ENCODE measurements at places on chromosomes 7 and 10.

DNA sequence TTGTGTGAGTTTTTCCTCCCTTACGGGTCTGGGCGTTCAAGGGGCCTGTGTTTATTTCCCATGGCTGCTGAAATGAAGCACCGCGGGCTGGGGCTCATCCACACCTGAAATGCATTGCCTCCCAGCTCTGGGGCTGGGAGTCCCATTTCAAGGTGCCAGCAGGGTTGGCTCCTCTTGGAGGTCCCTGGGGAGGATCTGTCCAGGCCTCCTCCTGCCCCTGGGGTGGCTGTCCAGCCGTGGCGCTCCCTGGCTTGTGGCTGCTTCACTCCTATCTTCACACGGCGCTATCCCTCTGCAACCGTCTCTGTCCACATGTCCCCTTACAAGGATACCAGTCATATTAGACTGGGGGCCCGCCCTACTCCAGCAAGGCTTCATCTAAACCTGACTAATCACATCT, 41.1 kb upstream of the CNPY1 start:
- no peak for DNase-seq

DNA sequence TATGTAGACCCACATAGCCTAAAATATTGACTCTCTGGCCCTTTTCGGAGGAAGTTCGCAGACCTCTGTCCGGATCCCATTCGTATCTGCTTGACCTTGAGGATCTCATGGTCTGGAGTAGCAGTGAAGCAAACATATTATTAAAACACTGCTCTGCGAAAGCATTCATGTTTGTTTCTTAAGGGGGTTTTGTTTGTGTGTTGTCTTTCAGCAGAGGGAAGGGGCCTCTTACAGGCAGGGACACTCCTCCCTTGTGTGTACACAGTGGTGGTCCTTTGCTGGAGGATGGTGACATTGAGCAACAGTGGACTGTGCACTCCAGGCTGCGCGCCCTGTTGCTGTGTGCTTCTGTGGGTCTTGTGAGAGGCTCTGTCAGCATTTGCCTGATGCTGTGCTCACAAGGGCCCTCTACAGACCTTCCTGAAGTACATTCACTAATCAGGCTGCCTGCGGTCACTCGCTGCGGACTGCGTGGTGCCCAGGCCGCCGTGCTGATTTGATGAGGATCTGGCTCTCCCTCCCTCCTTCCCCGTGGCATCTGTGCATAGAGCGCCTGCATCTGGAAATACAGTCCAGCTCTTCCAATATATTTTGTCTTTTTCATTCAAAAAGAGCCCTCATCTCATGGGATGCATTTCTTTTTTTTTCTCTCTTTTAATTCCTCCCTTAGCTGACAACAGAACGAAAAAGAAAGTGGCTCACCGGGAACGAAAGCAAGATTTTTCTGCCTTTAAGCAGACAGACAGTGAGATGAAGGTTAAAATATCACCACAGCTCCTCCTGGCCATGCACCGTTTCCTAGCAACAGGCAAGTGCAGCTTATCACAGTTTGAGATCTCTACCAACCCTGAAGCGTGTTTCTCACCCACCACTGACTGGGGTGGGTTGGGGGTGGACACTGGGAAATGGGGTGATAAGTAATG, 135.8 kb downstream of the CNNM2 start:
- DNase-seq, result peak; percentile 64

DNA sequence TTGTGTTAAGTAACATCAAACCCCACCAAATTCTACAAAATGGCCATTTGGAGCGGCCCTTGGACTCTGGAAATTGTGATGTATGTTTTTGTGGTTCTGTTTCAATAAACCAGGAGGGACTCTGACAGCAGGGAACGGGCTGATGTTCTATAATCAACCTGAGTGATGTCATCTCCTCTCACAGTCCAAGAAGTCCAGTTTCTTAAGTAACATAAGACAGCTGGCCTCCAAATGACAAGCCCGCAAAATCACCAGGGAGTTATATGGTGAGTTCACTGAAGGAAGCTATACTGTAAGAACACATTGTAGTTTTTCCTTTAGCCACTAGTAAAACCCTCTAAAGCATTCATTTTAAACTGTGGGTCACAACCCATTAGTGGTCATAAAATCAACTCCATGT, 34.0 kb downstream of the GOT1 start:
- DNase-seq, result no peak

DNA sequence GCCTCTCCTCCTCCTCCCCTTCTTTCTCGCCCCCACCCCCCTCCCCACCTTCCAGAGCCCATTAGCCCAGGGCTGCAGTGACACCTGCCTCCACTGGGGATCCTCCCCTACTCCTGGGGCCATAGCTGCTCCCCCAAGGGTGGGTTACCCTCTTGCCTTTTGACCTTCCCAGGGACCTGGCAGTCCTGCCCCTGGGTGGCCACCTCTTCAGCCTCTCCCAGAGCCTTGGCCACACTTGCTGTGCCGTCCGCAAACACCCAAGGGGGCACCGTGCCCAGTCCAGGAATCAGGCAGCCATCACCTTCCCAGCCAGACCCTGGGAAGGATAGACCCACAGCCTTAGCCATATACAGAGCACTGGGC, 19.8 kb upstream of the CLDN4 start:
- no peak for DNase-seq

DNA sequence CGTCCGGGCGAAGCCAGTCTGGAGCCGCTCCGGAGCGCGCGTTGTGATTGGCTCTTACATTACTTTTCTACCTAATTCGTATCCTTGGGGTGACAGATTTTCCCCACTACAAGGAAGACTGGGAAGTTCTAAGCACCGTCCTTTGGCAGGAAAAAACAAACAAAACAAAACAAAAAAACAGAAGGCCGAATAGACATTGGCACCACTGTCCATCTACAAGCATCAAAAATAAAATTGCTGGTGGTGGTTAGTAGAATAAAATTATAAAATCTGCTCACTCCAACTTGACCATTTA, 651 bp upstream of the SKAP2 start:
- DNase-seq, result no peak

DNA sequence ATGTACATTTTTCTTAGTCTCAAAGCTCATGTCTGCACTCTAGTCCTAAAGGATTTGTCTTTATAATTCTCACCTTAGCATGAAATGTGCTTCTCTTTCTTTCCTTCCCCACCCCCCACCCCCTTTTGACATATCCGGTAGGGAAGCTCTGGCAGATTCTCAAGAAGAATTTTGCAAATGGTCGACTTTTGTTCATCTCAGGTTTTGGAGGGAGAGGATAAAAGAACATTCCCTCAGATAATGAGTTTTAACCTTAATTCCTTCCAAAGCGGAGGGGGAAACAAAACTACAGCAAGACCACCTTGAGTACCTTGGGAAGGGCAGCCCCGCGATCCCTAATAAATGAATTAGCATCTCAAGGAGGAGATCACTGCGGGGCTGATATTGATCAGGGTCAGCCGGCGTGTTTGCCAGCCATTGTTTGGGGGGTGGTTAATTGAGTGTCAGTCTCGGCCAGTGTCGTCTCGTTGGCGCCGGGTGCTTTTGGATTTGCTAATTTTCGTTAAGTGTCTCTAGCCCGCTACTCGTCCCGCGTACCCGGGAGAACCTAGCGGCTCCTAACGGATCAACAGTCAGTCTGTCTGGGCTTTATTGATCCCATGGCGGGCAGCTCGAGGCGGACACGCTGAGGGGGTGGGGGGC, 874 bp upstream of the BAMBI start:
- DNase-seq, result no peak

GRCh38 chr10:82558014-82558607, 683.1 kb downstream of the NRG3 start:
- no peak for DNase-seq

DNA sequence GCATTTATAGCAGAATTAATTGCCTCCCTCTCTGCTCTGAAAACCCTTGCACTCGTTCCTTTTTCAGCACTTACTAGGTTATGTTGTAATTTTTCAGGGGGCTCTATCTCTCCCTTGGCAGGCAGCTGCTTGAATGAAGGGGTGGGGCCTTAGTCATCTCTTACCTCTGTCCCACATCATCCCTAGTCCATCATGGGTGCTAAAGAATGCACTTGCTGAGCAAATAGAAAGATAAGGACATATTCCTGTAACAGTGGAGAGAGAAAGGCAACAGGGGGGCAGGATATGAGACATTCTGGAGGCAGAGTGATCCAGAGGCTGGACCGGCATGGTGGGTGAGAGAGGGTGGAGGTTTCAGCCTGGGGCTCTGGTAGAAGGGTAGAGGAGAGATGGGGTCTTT, 60.0 kb downstream of the MINDY4 start:
- DNase-seq, result no peak

DNA sequence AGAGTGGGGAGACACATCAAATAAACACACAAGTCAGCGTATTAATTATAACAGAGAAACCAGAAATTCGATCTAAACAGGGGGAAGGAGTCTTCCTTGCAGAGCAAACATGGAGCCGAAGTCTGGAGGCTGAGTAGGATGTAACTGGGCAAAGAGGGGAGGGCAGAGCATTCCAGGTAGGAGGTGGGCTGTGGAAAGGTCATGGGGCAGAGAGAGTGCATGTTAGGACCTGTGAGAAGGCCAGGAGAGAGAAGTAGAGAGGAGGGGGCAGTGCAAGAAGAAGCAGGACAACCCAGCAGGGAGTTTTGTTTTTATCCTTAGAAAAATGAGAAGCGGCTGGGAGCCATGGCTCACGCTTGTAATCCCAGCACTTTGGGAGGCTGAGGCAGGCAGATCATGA, 130.8 kb upstream of the GPR26 start:
- no peak for DNase-seq

DNA sequence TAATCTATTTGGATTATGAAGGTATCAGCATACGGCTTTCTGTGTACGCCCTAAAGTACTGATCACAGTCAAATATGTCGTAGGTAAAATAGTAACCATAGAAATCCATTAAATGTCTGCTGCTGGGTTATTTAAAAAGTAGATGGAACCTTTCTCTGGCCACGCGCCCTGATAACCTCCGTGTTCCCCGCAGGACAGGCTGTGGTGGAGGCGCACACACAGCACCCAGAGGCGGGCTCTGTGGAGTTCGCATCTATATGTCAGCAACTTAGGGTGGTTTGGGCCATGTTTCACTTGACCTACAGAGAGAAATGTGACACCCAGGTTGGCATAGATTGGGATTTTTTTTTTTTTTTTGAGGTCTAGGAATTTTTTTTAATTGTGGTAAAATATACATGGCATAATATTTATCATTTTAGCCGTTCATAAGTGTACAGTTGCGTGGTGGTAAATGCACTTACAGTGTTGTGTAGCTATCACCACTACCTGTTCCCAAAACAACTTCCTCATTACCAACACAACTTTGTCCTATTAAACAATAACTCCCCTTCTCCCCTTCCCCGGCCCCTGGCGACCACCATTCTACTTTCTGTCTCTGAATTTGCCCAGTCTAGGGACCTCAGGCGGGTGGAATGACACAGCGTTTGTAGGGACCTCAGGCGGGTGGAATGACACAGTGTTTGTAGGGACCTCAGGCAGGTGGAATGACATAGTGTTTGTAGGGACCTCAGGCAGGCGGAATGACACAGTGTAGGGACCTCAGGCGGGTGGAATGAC, 15.4 kb downstream of the PPP2R2D start:
- DNase-seq, result no peak

DNA sequence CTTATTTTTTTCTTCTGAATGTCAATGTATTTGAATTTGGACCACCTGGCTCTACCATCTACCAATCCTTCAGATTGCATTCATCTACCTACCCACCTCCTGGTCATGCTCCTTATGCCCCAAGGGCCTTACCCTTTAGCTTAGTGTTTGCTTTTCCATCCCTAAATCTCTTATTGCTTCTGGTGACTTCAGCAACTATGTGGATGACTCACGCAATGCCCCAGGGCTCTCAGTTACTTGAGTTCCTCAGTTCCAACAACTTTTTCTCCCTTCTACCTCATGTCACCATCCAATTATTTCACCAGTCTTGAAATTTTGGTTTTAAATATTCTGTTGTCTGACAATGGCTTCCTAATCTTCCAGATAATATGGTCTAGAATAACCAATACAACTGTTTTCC, 118.9 kb downstream of the CFAP58 start:
- no peak for DNase-seq

DNA sequence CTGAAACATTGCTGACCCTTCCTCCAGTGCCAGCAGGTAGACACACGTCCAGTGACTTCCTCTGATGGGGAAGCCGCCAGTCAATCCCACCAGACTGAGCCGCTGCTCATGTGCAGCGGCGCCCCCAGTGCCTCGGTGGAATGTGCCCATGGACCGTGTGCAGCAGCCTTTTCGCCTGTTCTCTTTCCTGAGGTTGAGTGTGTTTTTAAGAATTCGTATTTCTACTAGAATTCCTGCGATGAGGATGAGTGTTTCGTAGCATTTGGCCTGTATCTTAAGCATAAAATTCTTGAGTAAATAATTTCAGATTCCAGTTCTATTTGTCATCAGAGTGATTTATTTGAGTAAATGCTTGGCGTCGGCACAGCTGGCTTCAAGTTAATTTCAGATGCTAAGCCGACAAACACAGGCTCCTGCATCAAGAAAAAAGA, 35.4 kb downstream of the BNIP3 start:
- peak; percentile 0 for DNase-seq

DNA sequence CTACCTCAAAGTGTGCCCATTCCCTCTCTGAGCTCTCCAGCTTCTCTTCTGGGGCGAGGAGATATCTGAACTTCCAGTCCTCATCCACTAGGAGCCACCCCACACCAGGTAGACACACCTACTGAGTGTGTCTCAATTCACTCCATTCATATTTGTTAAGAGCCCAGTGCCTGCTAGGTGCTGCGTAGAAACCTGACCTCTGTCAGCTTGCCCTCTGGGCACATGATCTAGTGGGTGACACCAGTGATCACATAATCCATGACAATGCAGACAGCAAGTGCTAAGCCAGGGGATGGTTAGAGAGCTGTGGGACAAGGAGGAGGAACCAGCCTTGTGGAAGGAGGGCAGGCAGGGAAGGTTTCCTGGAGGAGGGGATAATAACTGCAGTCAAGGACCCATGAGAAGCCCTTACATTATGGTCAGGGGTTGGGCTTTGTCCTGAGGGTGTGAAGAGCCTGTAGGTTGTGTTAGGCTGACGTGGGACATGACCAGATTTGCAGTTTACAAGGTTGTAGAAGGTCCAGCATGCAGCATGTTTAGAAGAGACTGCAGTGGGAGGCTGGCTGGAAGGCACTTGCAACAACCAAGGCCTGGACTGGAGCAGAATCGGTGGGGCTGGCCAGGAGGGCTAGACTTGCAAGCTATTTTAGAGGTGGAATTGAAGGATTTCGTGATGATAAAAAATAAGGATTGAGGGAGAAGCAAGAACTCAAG, 81.8 kb downstream of the COL13A1 start:
- no peak for DNase-seq
